ENCODE measurements at places on chromosomes 5 and 9.
A peak's percentile ranks its signal among the peaks of the same experiment; 100 is the strongest.

GRCh38 chr9:111258209-111258874 is 71.7 kb downstream of the OR2K2 start:
- peak; percentile 11 for DNase-seq

- no peak for DNase-seq
Measured at GRCh38 chr9:114899461-114899860, 30.9 kb downstream of the TNFSF8 start.

GRCh38 chr9:74777136-74777879 is 110.4 kb downstream of the TRPM6 start:
- peak; percentile 62 for DNase-seq

GRCh38 chr5:62395210-62395950 is 8.3 kb downstream of the DIMT1 start:
- no peak for DNase-seq

DNA sequence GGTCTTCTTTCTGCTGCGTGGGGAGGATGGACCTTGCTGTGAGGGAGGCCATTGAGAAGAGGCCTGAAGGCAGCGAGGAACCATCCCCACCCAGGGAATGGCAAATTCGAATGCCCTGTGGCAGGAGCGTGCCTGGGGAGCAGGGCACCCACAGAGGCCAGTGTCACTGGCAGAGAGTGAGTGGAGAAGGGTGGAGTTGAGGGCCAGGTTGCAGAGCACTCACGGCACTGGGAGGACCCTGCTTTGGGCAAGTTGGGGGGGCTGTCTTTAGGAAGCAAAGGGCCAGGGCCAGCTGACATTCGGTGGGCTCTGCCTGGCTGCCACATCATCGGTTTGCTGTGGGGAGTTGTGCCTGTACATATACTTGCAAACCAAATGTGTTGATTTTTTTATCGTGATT is 47.2 kb downstream of the SYK start:
- no peak for DNase-seq

- no peak for DNase-seq
Measured at GRCh38 chr9:8278048-8278447, 478.5 kb upstream of the DMAC1 start.

DNA sequence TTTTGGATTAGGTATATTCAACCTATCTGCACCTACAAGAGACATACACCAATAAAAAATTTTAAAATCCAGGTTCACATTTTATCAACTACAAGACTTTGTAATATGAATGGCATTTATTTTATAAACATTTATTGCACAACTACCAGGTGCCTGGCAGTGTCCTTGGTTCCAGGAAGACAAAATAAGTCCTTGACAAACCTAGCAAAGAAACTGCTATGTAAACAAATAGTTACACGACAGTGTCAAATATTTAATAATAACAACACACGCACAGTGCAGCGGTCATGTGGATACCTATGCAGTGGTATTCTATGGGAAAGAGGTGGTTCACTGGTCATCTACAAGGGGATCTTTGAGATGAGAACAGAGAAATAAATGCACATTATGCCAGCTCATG is 120.7 kb downstream of the MYO10 start:
- no peak for DNase-seq

- peak; percentile 86 for DNase-seq
Measured at GRCh38 chr5:172283020-172283861, at the start of gene UBTD2. Gene UBTD2 (minus strand): TSS chr5:172283764. CDS start chr5:172283665, 99 bp downstream.

- DNase-seq = peak; percentile 62
Measured at GRCh38 chr5:52928689-52929088, 60.5 kb upstream of the ITGA2 start.

DNA sequence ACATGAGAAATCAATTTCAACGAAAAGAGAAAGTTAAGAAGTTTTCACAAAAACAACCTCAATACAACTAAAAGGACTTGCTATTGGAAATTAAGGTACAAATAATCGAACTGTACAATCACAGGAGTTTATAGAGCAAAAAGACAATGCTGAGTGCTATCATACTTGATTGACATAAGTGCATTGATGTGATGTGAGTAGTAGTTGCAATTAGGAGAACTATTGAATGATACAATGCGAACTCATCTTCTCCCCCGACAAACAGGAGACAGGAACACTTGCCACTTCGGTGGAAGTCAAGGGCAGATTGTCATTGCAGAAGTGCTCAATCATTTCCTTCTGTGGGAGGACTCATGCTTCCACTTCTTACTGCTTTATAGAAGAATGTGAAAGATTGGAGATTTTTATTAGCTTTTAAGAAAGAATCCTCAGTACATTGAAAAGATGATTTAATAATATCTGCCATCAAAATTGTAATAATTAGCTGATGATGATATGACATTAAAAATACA is 276.6 kb upstream of the MPDZ start:
- no peak for DNase-seq

DNA sequence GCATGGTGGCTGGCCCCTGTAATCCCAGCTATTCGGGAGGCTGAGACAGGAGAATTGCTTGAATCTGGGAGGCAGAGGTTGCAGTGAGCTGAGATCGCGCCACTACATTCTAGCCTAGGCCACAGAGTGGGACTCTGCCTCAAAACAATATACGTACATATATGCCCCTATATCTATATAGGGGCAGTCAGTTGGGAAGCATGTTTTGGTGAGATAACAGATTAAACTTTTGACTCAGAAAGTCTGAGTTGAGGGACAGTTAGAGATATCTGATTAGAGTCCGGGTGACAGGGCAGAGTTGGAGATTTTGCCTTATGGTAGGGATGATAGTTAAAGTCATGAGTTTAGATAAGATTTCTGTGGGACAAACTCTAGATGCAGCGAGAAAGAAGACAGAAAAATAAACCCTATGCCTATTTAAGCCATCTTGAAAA is 71.8 kb upstream of the ALDH1A1 start:
- no peak for DNase-seq

DNA sequence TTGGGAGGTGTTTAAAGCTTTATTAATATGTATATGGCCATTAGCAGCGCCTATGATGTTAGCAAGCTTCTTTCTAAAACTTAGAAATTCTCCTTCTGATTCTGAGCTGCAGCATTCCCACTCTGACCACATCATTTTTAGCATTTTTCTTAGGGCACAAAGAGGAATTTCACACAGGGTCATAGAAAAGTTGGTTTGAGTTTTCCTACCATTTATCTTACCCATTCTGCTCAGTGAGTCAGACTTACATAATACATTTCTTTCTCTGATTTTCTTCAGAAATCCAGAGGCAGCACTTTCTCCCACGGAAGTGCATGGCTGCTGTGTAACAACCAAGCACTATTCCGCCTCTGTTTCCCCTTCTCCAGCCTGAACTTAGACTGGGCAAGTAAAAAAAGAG is 246.6 kb downstream of the ARL15 start:
- DNase-seq = no peak

- no peak for DNase-seq
Measured at GRCh38 chr5:108238936-108239887, 142.7 kb downstream of the FBXL17 start.

DNA sequence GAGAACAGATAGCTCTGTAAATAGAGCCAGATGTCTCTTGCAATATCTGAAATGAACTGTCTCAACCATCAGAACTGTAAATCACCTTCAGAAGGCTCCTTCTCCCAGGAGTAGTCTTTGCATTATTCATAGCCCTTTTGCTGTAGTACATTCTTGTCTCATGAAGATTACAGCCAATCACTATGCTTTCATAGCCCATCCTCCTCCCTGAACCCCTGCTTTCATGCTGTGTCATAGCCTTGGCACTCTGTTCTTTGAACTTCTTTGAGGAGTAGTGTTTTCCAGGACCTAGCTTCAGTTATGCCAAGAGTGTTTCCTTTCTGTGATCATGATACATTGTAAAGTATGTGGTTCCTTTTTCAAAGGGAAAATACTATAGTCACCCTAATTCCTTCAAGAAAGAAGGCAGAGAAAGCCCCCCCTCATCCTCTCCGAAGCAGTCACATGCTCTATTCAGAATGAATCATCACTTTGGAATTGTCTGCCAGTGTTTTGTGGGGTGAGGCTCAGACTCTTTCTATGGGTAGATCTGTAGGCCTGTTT is 61.1 kb downstream of the GRIA1 start:
- DNase-seq = peak; percentile 85

- DNase-seq = peak; percentile 46
Measured at GRCh38 chr5:126016256-126016655, 407.0 kb upstream of the GRAMD2B start.

- no peak for DNase-seq
Measured at GRCh38 chr5:172919525-172920446, 39.4 kb upstream of the RPL26L1 start.

GRCh38 chr5:125274938-125275724 is 528.7 kb upstream of the ZNF608 start:
- peak; percentile 65 for DNase-seq

DNA sequence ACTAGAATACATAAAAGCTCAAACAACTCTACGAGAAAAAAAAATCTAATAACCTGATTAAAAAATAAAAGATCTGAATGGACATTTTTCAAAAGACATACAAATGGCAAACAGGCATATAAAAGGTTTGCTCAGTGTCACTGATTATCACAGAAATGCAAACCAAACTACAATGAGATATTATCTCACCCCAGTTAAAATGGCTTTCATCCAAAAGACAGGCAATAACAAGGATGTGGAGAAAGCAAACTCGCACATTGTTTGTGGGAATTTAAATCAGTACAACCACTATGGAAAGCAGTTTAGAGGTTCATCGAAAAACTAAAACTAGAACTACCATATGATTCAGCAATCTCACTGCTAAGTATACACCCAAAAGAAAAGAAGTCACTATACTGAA is 20.8 kb downstream of the UGT3A2 start:
- DNase-seq = no peak

GRCh38 chr5:34059977-34060376 is 17.0 kb upstream of the C1QTNF3 start:
- no peak for DNase-seq

DNA sequence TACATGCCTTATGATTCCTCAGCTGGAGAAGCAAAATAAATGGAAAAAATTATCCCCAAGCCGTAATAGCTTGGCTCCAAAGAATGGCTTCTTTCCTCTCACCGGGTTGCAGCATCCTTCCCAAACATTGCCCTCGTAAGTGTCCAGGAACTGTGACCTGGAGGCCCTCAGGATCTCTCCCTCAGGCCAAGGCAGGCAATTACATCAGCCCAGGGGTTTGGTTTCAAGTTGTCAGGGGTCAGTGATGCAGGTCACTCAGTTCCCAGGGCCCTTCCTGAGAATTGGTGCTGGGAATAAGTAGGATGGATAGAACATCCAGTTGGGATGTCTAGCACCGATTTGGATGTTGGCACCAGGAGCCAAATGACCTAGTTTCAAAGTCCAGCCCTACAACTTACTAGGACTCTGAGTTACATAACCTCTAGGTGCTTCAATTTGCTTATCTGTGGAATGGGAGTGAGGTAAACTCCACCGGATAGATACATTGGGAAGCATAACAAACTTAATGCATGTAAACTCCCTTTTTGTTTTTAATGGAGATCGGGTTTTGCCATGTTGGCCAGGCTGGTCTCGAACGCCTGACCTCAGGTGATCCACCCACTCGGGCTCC is 133.5 kb upstream of the DAP start:
- no peak for DNase-seq

DNA sequence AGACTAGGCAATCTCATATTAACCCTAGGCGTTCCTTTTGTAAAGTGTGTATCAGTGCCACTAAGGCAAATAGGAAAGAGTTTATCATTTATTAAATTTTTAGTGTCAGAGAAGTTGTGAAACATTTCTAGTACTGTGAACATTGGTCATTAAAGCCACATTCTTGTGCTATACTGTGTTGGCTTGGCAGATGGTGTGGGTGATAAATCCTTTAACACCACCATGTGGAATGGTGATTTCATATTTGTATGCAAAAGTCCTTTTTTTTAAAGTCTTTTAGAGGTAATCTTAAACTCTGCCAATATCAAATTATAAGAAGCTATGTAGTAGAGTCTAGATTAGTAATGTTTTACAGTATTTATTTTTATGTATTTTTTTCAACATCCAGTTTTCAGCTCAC is 18.1 kb downstream of the SLC12A2 start:
- no peak for DNase-seq

DNA sequence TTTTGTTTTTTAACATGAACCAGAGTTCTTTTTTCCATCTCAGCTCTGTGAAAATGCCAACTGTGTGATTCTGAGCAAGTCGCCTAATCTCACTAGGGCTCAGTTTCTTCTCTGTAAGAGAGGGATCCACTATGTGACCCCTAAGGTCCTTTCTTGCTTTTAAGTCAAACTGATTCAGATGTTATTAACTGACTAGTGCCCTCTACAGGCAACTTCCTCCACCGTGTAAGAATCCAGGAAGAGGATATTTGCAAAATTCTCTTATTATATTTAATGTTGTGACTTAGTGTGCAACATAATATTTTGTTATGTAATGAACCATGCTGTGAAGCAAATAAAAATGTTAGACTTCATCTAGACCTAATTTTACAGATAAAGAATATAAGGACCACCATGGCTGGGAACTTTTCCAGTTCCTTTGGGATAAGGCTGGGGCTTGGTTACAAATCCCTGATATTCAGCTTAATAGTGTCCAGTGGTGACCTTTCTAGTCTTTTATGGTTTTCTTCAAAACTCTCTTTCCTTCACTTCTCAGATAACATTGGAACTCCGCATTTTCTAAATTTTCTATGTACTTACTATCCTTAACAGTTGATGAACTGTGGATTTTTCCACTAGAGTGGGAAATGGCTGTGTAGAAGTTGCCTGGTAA is 244.7 kb downstream of the PIK3R1 start:
- peak; percentile 88 for DNase-seq

GRCh38 chr9:127232833-127233549 is 31.6 kb upstream of the GARNL3 start:
- DNase-seq = no peak

- no peak for DNase-seq
Measured at GRCh38 chr5:5141339-5141599, 1.1 kb downstream of the ADAMTS16 start.

DNA sequence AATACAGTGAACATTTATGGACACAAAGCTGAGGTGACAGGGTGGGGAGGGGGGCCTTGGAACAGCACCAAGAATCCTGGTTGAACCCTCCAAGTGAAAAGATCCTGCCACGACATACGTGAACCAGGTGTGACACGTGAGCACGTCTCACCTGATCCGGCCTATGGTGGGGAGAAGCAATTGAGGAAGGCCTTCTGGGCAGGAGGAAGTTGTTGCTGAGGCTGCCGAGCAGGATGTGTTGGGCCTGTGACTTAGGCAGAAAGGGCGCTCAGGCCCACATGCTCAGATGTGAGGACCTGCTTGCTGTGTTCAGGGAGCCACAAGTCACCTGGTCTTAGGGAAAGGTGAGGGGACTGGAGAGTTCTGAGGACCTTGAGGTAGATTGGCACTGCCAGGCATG is 2.5 kb upstream of the MAPK9 start:
- no peak for DNase-seq

GRCh38 chr9:96061293-96061987 is 185.9 kb downstream of the ERCC6L2 start:
- DNase-seq = peak; percentile 76

GRCh38 chr5:3022665-3023064 is 271.2 kb upstream of the IRX2 start:
- no peak for DNase-seq

DNA sequence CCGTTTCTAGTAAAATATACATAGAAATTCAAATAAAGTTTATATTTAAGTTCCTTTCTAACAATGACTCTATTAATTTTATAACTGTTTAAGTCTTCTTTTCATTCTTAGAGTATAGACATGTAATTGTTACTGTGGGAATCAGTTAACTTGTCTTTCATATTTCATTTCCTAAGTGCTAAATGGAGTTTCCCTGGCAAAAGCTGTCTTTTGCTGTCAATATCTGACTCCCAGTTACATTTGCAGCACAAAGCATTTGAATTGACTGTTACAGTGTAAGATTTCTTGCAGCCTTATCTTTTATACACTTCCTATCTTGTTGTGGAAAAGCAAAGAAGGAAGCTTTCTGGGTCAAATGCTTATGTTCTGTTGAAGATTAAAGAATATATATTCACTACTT is 1026.3 kb downstream of the CDH9 start:
- no peak for DNase-seq

Data from umbilical cord (tissue), 2 donors.